Activated gamma-delta T cell (primary cell): ENCODE measurements at places on chromosomes 4 and X.

- no peak for DNase-seq
These were observed 224.4 kb upstream of the PCDH7 start for GRCh38 chr4:30495651-30496310.

- DNase-seq, result no peak
These were observed 545.3 kb upstream of the GRID2 start for GRCh38 chr4:91758487-91758886.

DNA sequence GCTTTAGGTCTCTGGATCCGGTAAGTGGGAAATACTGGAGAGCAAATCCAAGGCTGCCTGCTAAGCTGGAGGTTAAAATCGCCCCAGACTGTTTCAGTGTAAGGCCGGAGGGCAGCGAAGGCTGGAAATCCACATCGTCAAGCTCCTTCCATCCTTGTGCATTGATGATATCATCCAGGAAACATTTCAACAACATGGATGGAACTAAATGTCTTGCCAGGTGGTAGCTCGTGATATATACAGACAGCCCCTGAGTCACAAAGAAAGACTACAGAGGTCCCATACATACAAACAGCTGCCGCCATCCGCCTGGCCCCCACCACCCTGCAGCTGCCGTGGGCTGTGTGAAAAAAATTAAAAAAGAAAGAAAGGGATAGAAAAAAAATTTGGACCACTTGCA, 148.9 kb upstream of the RBPJ start:
- DNase-seq, result no peak

- DNase-seq, result no peak
These were observed 348.5 kb downstream of the MID1IP1 start for GRCh38 chrX:39149761-39150160.

DNA sequence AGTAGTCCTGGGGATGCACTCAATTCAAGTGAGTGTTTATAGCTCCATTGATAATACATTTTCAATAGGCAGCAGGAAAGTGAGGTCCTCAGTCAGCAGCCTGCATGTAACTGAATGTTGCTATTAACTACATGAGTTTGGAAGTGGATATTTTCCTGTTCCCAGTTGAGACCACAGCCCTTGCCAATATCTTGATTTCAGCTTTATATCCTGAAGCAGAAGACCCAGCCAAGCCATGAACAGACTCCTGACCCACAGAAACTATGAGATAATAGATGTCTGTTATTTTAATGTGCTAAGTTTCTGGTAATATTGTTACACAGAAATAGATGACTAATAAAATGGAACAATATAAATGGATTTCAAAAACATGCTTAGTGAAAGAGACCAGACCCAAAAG, 63.7 kb downstream of the VSIG4 start:
- no peak for DNase-seq

DNA sequence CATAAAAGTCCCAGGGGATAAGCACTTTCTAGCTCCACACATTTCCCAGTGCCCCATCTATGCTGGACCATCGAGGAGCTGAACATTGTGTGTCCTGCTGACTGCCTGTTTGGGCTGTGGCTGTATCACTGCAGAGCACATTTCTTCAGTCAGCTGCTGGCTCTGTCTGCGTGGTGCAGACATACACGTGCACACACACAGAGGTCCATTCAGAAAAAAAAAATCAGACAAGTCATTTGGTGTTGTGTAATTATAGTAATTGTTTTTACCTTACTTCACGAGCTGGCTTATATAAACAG, 1.1 kb upstream of the PDLIM3 start:
- no peak for DNase-seq

DNA sequence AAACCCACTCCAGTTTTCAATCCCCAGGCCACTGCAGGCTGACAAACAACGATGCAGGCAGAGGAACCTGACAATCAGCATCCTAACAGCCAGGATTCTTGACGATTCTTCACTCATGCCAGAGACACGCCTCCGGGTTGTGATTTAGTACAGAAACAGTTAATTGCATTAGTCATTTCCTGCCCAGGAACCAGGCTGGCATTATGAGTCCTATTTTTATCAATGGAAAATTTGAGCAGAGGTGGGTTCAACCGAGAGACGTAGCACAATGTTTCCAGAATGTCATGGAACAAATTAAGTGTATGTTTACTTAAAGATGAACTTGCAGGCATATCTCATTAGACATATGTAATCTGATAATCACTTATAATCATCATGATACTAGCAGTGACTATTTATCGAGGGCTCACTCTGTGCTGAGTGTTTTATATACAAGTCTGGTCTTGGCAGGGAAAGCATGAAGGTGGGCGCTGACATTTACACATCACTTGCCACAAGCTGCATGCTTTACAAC, 159.7 kb downstream of the NSUN7 start:
- no peak for DNase-seq

GRCh38 chrX:39507034-39507433, 590.7 kb downstream of the BCOR start:
- DNase-seq, result no peak

DNA sequence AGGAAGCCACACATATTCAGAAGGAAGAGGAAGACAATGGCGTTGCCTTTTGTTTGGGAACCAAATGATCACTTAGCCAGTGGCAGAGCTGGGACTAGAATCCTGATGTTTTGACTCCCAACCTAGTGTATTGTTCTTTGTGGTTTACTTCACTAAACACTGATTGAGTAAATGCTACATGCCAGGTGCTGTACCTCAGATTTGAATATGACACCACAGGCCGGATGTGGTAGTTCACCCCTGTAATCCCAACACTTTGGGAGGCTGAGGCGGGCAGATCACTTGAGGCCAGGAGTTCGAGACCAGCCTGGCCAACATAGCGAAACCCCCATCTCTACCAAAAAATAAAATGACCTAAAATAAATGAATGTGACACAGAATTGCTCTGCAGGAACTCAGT, 8.4 kb downstream of the NDUFA1 start:
- DNase-seq, result no peak

- no peak for DNase-seq
These were observed 58.0 kb downstream of the SPCS3 start for GRCh38 chr4:176377780-176378179.

GRCh38 chr4:83323136-83323535, 11.5 kb downstream of the HPSE start:
- DNase-seq, result no peak

DNA sequence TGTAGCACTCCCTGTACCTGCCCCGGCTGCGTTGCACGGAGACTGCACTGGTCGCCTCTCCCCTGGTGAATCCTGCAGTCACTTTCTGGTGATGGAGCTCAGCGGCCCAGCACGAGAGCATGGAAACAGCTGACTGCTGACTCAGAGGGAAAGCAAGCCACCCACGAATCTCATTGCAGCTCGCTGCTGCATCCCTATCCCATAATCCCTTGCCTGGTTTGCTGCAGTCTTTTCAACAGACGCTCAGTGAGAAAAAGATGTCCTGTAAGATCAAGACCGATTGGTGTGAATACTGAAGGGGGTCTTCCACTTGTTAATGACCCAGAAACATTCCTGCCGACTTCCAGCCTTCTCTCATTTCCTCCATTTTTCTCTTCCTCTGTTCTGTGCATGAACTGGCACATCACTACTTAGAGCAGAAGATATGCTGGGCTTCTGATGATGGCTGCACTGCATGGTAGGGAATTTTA, 52.9 kb downstream of the TRIM2 start:
- DNase-seq, result no peak

DNA sequence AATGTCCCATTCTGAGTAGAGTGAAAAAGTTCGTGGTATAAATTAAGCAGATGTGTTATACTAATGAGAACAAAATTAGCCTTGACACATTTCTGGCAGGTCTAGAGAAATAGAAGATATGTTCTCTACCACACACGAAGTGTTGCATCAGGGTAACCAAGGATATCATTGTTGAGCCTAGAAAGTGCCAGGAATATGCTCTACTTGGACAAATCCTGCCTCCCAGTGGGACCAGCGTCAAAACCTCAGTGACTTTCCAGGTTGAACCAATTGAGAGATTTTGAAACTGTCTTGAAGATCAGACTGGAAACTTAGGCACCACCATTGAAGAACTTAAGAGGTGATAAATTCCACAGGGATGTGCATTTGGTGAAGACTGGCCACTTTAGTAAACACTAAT, 115.9 kb downstream of the HPGD start:
- DNase-seq, result no peak

- DNase-seq, result no peak
These were observed 205.0 kb downstream of the CAMK2D start for GRCh38 chr4:113556382-113557134.

- DNase-seq, result no peak
These were observed 203.7 kb downstream of the CFAP299 start for GRCh38 chr4:80539190-80539589.
